ENCODE measurements at places on chromosomes 7 and 10. TPM values are rescaled to one million over a fixed set of nuclear protein-coding genes. Genes with fewer than 3 reads are reported as not detected.
A peak's percentile ranks its signal among the peaks of the same experiment; 100 is the strongest.

DNA sequence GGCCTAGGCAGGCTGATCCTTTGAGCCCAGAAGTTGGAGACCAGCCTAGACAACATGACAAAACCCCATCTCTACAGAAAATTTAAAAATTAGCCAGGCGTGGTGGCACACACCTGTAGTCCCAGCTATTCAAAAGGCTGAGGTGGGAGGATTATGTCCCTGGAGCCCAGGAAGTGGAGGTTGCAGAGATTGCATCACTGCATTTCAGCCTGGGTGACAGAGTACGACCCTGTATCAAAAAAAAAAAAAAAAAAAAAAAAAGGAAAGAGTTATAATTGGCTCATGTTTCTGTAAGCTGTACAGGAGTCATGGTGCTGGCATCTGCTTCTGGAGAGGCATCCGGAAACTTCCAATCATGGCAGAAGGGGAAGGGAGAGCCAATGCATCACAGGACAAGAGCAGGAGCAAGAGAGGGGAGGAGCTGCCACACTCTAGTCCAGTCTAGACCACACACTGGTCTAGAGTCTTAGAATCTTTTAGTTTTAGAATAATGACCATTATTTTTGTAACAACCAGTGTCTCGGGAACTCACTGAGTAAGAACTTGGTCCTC, 16.8 kb downstream of the DOCK1 start:
- H3K27ac ChIP-seq, result no peak overlapping the region
- no peaks in the 10 kb centered on the region for H3K27me3 ChIP-seq
- no peak for DNase-seq
- H3K4me1 ChIP-seq, result no peaks in the 10 kb centered on the region

The OR2A5 gene
- polyA plus RNA-seq, result not detected

The NUTM2B gene
- not detected for polyA plus RNA-seq

- peaks cover 32% of the 10 kb centered on the region for H3K4me1 ChIP-seq
- H3K27ac ChIP-seq, result peak within 1 kb of the TSS; percentile 88
- peak; percentile 60 for DNase-seq
- peak within 1 kb of the TSS; percentile 70 for H3K4me3 ChIP-seq
- no peaks in the 10 kb centered on the region for H3K27me3 ChIP-seq
These were observed at the start of gene KMT2C for GRCh38 chr7:152435384-152436110. KMT2C (minus strand) TSS chr7:152436003; CDS start chr7:152435786, 217 bp downstream.

DNA sequence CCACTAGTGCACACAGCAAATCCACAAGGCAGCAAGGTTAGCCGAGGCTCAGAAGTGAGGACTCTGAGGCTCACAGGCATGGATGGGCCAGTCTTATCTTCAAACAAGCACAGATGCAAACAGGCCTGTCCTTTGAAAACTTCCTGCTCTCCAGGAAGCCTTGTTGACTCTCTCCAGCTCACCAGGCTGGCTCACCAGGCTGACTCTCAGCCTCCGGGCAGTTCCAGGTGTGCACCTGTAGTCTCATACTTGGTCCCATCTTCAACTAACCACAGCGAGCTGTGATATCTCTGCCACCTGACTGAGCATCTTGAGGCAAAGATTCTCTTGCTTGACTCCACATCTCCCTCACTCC, 173.9 kb upstream of the ZMIZ1 start:
- H3K4me1 ChIP-seq, result no peaks in the 10 kb centered on the region
- no peaks in the 10 kb centered on the region for H3K27me3 ChIP-seq
- no peak overlapping the region for H3K4me3 ChIP-seq

- H3K4me1 ChIP-seq, result no peaks in the 10 kb centered on the region
- no peak for DNase-seq
- no peaks in the 10 kb centered on the region for H3K27me3 ChIP-seq
- no peak overlapping the region for H3K4me3 ChIP-seq
- H3K36me3 ChIP-seq, result no peaks in the 10 kb centered on the region
These were observed 69.4 kb downstream of the TBXAS1 start for GRCh38 chr7:139898483-139898882.

DNA sequence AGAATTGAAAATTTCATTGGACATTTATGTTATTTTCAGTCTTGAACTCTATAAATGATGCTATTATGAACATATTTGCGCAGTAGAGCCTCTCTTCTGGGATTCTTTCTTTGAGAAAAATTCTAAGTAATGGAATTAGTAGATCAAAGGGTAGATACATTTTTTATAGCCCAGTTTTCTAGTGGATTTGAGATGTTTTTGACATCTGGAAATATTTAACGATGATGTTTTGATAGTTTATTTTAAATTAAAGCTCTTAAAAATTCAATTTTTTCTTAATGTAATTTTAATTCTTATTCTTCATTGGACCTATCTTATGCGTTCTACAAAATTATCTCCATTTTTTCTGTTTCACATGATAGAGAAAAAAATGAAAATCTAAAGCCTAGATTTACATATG, 103.0 kb downstream of the ADAM22 start:
- H3K27ac ChIP-seq, result no peak overlapping the region
- no peak overlapping the region for H3K4me3 ChIP-seq
- no peaks in the 10 kb centered on the region for H3K4me1 ChIP-seq
- no peaks in the 10 kb centered on the region for H3K27me3 ChIP-seq
- no peak for DNase-seq

- no peaks in the 10 kb centered on the region for H3K27me3 ChIP-seq
- H3K27ac ChIP-seq, result no peak overlapping the region
- no peaks in the 10 kb centered on the region for H3K4me1 ChIP-seq
- H3K36me3 ChIP-seq, result no peaks in the 10 kb centered on the region
These were observed 201.9 kb upstream of the TCERG1L start for GRCh38 chr10:131513445-131513844.

- H3K4me1 ChIP-seq, result no peaks in the 10 kb centered on the region
- H3K36me3 ChIP-seq, result no peaks in the 10 kb centered on the region
- no peak overlapping the region for H3K4me3 ChIP-seq
- no peak for DNase-seq
- no peaks in the 10 kb centered on the region for H3K27me3 ChIP-seq
- H3K27ac ChIP-seq, result no peak overlapping the region
These were observed 32.8 kb upstream of the STRIP2 start for GRCh38 chr7:129401228-129401966.

The PNLIPRP3 gene
- polyA plus RNA-seq, result not detected

The ZWINT gene
- polyA plus RNA-seq, result 4.7 TPM

DNA sequence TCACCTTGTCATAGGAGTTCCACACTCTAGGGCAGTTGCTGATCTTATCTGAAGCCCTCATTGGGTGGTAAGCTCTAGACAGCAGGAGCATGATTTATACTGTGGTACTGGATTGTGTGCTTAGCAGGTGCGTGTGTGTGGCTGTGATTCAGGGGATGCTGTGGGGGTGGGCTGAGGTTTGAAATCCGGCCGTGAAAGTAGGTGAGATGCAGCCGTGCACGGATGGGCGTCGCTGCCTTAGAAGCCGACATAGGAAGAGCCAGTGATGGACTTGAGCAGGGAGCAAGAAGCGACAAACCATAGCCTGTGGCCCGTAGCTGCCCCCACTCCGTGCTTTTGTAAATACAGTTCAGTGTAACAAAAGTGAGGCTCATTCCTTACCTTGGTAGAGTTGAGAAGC, 38.2 kb downstream of the PROSER2 start:
- H3K27ac ChIP-seq, result no peak overlapping the region
- no peak overlapping the region for H3K4me3 ChIP-seq
- H3K27me3 ChIP-seq, result no peaks in the 10 kb centered on the region
- H3K36me3 ChIP-seq, result no peaks in the 10 kb centered on the region
- no peak for DNase-seq
- peaks cover 23% of the 10 kb centered on the region for H3K4me1 ChIP-seq

GRCh38 chr10:77325233-77325537, 312.4 kb downstream of the KCNMA1 start:
- H3K27ac ChIP-seq, result no peak overlapping the region
- DNase-seq, result no peak
- H3K4me3 ChIP-seq, result no peak overlapping the region
- H3K4me1 ChIP-seq, result no peaks in the 10 kb centered on the region

The KLHDC10 gene
- 2.1 TPM for polyA plus RNA-seq

GRCh38 chr7:47526466-47526865, 55.4 kb downstream of the TNS3 start:
- no peaks in the 10 kb centered on the region for H3K27me3 ChIP-seq
- no peaks in the 10 kb centered on the region for H3K4me1 ChIP-seq
- no peaks in the 10 kb centered on the region for H3K36me3 ChIP-seq
- no peak overlapping the region for H3K27ac ChIP-seq

DNA sequence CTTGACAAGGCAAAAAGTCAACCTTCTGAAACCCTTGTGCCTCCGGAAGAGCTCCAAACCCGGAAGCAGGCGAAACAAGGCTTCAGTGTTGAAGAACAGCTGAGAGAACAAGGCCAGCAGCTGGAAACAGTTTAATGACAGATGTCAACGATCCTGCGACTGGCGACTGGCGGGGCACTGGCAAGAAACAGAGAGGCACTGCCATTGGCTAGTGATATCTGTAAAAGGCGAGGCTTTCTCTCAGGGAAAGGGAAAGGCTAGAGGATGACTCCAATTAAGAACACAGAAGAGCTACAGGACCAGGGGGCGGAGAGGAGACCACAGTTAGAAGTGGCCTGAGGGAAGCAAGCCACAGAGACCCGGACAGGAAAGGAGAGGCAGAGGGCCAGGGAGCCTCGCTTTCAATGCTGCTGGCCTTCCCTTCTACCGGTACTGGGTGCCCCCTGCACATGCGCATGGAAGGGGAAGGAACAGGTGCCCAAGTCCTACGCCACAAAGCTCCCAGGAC, 19.4 kb downstream of the ITGB1 start:
- H3K4me3 ChIP-seq, result no peak overlapping the region
- H3K4me1 ChIP-seq, result peaks cover 92% of the 10 kb centered on the region
- H3K36me3 ChIP-seq, result peaks cover 15% of the 10 kb centered on the region
- H3K27me3 ChIP-seq, result no peaks in the 10 kb centered on the region

The PPP1R9A gene
- polyA plus RNA-seq, result not detected

DNA sequence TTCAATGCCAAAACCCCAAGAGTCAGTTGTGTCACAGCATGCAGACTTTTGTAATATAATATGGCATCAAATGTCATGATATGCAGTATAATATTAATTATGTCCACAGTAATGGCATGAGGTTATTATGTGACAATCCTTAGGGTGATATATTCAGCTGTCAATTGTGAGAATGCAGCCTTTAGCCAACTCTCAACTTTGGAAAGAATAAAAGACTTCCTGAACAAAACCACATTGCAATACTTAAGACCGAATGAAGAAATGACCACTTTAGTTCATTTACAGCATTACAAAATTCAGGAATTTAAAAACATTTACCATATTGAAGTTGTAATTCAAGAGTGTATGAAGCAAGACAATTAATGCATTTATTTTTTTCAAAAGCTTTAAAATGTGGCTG, 45.4 kb downstream of the CPVL start:
- H3K4me3 ChIP-seq, result no peak overlapping the region
- no peak overlapping the region for H3K27ac ChIP-seq
- DNase-seq, result no peak
- no peaks in the 10 kb centered on the region for H3K27me3 ChIP-seq
- no peaks in the 10 kb centered on the region for H3K36me3 ChIP-seq

The CHST15 gene
- polyA plus RNA-seq, result not detected

DNA sequence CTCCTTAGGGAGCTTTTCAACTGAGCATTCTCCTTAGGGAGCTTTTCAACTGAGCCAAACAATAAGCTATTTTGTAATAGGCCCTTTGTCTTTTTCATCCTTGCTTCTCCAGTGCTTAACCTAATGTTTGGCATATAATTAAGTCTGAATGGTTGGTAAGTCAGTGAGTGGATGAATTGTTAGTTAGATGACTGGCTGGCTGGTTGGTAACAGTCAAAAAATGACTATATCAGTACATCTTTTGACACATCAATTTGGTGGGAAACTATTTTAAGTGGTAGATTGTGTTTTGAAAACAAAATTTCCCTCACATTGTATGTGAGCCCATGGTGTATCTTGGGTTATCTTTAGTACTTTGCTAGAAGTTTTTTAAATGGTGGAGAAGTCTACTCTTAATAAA, 16.4 kb downstream of the ING3 start:
- no peaks in the 10 kb centered on the region for H3K27me3 ChIP-seq
- H3K36me3 ChIP-seq, result peaks cover 40% of the 10 kb centered on the region

- peaks cover 4% of the 10 kb centered on the region for H3K36me3 ChIP-seq
- H3K27me3 ChIP-seq, result no peaks in the 10 kb centered on the region
- H3K27ac ChIP-seq, result peak overlapping the region; percentile 74
These were observed 473 bp downstream of the ADCK2 start for GRCh38 chr7:140673063-140673773.

The RBP3 gene
- polyA plus RNA-seq, result not detected

DNA sequence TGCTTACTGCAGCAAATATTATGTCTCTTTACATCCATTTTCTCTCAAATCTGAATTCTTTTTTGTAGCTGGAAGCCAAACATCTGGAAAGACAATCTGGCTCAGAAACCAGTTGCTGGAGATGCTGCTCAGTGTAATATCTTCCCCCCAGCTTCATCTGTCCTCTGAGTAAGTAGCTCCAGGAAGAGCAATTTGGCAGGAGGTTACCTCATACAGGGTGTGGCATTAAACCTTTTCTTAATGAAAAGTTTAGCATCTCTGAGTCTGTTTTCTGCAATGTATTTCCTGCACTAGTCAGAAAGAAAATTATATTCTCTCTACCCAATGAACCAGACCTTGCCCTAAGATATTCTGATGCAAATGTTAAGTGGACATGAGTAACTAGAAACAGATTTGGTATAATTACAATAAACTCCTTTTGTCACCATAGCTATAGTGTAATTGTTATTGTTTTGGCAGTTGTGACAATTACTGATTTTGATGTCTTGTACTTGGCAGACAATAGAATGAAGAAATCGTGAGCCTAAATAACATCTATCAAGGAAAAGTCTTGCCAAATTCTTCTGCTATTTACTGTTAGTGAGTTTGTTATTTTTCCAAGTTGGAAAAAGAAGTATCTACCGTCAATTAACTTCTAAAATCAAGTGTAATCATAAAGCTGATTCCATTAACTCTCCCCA, 123.3 kb downstream of the WDFY4 start:
- no peak for DNase-seq
- no peaks in the 10 kb centered on the region for H3K36me3 ChIP-seq
- no peaks in the 10 kb centered on the region for H3K4me1 ChIP-seq
- H3K27ac ChIP-seq, result no peak overlapping the region
- H3K27me3 ChIP-seq, result no peaks in the 10 kb centered on the region

The LIPM gene
- polyA plus RNA-seq, result not detected

- no peak overlapping the region for H3K27ac ChIP-seq
- no peak overlapping the region for H3K4me3 ChIP-seq
- no peak for DNase-seq
- H3K4me1 ChIP-seq, result no peaks in the 10 kb centered on the region
These were observed 545.3 kb upstream of the VSTM2A start for GRCh38 chr7:53996876-53997275.

GRCh38 chr10:71737001-71737833, 17.6 kb upstream of the C10orf105 start:
- no peak for DNase-seq
- peaks cover 100% of the 10 kb centered on the region for H3K4me1 ChIP-seq
- H3K27ac ChIP-seq, result peak overlapping the region; percentile 61
- no peak overlapping the region for H3K4me3 ChIP-seq
- H3K36me3 ChIP-seq, result no peaks in the 10 kb centered on the region
- H3K27me3 ChIP-seq, result no peaks in the 10 kb centered on the region

The TRIM50 gene
- not detected for polyA plus RNA-seq
